ENCODE measurements at places on chromosomes 4 and X.

GRCh38 chr4:108201774-108202173 is 33.0 kb upstream of the LEF1 start:
- DNase-seq: no peak

DNA sequence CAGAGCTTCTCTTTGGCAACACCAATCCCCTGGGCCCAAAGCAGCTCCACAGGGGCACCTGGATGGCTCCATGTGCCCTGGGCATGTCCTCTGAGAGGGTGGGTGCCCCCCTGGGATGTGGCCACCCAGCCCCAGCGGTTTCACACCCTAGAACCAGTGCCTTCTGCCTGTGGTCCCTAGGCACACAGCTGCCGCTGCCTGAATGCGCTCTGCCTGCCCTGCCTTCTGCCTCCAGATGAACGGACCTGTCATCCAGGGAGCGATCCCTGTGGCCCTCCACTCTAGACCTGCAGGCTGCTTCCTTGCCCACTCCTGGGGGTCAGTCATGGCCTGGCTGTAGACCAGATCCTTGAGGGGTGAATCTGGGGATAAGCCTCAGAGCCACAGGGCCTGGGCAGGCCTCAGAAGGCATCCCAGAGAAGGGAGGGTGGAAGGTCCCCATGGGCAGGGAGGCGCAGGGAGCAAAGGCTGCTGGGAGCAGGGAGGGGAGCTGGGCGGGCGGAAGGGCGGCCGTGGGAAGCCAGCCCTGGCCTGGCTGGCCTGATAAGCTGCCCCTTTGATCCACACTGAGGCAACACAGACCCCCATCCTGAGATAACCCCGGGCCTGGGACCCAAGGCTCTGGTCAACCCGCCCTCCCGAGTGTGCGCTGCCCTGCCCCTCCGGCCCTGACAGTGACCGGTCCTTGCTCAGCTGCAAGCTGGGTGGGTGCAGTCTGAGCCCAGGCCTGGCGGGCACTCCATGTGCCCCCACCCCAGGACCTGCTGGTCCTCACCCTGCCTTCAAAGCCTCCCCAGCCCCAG is 8.1 kb upstream of the FGFR3 start:
- no peak for DNase-seq

DNA sequence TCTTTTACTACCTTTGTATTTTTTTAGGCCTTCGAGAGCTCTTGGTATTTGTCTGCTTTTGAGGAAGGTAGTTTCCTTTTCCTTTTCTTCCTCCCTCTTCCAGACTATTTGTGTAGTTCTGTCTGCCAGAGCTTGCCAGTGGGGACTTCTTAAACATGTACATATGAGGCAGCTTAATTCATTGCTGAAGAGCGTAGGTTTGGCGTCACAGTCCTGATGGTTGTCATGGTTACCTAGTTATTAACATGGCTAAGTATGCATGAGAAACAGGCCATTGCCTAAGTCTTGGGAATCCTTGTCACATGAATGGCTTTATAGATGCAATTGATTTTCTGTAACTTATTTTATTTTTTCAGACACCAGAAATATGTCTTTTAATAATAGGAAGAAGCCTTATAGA is 48.5 kb upstream of the ARMCX2 start:
- DNase-seq: no peak

GRCh38 chr4:121370729-121371325 is 10.0 kb downstream of the QRFPR start:
- DNase-seq: peak; percentile 43

DNA sequence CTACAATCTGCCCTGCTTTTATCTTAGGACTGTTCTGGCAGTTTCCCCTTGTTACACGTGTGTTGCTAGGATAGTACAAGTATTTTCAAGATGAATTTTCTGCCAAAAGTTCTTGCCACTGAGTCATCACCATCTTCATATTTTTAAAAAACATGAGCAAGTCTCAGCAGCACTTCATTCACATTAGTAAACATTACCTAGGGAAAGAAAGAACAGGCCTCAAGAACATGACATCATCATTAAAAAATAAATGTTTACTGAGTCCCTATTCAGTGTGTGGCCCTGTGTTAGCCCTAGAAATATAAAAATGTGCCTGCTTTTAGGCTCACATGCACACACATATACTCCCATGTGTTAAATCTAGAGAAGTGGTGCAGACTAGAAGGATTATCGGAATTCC is 18.7 kb upstream of the GPC3 start:
- DNase-seq: no peak

DNA sequence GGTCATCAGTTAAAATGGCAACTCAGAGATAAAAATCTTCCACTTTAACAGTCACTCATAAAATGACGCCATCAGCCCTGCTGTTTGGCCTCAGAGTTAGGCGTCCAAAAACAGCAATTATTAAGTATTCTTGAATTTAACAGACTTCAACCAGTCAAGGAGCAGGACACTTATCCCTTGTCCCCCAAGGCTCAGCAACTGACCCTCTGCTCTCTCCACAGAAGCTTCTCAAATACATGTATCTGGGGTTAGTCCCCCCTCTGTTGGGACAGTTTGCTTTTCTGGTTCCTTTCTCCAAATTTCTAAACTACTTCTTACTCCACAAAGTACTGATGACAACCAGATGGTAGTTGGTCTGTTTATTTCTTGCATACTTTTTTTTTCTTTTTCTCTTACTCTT is 54.4 kb downstream of the SOD3 start:
- no peak for DNase-seq

GRCh38 chr4:20422398-20422797 is 170.7 kb downstream of the SLIT2 start:
- DNase-seq: peak; percentile 66

- DNase-seq: no peak
Observed at GRCh38 chr4:3759236-3759635, 6.9 kb upstream of the ADRA2C start.
